ENCODE measurements at places on chromosomes 2 and 18.
A peak's percentile ranks its signal among the peaks of the same experiment; 100 is the strongest.

- peak; percentile 54 for DNase-seq
Measured at GRCh38 chr2:204871231-204871953, 326.1 kb downstream of the PARD3B start.

DNA sequence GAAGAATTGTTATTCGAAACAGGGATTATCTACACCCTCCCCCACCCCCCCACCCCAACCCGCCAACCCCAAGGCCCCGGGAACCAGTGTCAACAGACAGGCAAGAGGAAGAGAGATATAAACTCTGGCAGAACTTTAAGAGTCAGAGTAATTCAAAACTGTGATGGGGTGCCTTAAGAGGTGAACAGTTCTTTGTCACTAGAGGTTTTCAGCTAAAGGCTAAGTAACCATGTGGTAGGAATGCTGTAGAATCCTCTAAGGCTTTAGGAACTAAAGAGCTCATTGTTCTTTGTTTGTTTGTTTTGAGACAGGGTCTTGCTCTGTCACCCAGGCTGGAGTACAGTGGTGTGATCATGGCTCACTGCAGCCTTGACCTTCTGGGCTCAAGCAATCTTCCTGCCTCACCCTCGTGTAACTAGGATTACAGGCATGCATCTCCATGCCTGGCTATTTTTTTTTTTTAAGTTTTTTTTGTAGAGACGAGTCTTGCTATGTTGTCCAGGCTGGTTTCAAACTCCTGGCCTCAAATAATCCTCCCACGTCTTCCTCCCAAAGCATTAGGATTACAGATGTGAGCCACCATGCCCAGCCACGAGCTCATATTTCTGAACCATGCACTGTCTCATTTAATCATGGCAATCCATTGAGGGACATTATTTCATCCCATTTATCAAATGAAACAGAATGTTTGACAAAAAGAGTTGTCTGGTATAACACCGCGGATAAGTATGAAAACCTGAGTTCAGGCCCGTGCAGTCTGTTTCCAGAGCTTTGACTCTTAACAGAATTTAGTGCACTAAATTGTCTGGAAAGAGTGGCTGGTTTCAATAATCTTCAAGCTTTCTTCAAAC is 20.8 kb upstream of the TMEM17 start:
- DNase-seq: peak; percentile 67

DNA sequence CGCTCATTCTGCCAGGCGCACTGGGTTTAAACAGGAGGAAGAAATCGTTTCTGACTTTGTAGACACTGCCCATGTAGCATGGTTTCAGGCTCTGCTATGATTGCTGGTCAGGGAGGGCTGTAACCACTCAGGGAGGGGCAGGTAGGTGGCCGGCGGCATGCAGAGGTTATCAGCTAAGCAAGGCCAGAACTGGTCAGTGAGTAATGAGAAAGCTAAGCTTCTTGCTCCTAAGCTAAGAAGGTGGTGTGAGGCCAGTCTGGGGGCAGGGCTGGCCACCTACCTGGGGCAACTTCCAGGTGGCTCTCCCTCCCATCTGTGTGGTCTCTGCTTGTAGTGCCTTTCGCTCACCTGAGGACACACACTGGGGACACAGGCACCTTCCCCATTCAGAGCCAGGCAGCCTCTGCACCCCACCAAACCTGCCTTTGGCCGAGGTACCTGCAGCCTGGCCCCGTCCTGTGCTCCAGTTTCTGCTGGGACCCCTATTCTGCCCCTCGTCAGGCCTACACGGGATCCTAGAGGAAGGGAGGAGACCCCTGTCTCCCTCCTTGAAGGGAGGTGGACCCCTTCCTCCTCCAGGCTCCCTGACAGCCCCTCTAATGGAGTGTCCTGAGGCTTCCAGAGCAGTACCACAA is 195.9 kb downstream of the SEPTIN10 start:
- no peak for DNase-seq

- no peak for DNase-seq
Measured at GRCh38 chr2:196876364-196876763, 50.1 kb downstream of the PGAP1 start.

- no peak for DNase-seq
Measured at GRCh38 chr2:163729636-163730273, 6.1 kb downstream of the FIGN start.

DNA sequence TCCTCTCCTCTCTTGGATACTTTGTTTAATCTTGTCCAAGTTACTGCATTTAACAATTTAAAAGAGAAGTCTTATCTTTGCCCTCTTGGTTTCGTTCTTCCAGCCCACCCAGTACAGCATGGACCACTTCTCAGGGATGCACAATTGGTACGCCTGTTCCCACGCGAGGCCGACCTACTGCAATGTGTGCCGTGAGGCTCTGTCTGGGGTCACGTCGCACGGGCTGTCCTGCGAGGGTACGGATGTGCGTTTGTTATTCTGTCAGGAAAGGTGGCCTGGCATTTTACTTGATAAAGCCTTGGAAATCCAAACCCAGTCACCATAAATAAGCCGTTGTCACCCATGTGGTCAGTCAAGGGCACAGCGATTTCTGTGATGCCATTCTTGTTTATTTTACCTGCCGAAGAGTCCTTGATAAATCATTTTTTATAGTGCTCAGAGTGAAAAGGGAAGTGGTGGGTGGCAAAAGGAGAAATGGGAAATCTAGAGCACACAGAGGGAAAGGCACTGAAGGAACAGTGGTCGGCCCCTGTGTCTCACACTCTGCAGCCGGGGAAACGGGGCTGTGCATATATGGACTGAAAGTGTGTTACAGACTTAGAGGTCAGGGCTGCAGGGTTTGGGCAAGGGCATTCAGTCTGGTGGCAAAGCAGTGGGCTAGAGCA is 80.5 kb downstream of the DGKD start:
- DNase-seq: no peak

GRCh38 chr2:182266909-182267308 is 159.9 kb downstream of the PDE1A start:
- DNase-seq: no peak
